ENCODE measurements at places on chromosomes 5 and 9.

GRCh38 chr5:171306166-171306565, 2.9 kb upstream of the TLX3 start:
- H3K27ac ChIP-seq: no peak overlapping the region
- H3K36me3 ChIP-seq: peaks cover 4% of the 10 kb centered on the region

GRCh38 chr5:39080168-39080567, 6.0 kb upstream of the RICTOR start:
- H3K36me3 ChIP-seq: no peaks in the 10 kb centered on the region
- peaks cover 12% of the 10 kb centered on the region for H3K4me1 ChIP-seq
- no peak for DNase-seq
- H3K27me3 ChIP-seq: peaks cover 1% of the 10 kb centered on the region
- no peak overlapping the region for H3K27ac ChIP-seq

- DNase-seq: no peak
- no peaks in the 10 kb centered on the region for H3K4me1 ChIP-seq
- no peaks in the 10 kb centered on the region for H3K36me3 ChIP-seq
- no peaks in the 10 kb centered on the region for H3K27me3 ChIP-seq
These were observed 248.7 kb downstream of the LURAP1L start for GRCh38 chr9:13023498-13023897.

GRCh38 chr9:107155244-107155817, 127.7 kb upstream of the RAD23B start:
- H3K27me3 ChIP-seq: peaks cover 14% of the 10 kb centered on the region
- H3K4me1 ChIP-seq: no peaks in the 10 kb centered on the region
- H3K36me3 ChIP-seq: no peaks in the 10 kb centered on the region
- H3K4me3 ChIP-seq: no peak overlapping the region
- H3K27ac ChIP-seq: no peak overlapping the region
- DNase-seq: no peak

DNA sequence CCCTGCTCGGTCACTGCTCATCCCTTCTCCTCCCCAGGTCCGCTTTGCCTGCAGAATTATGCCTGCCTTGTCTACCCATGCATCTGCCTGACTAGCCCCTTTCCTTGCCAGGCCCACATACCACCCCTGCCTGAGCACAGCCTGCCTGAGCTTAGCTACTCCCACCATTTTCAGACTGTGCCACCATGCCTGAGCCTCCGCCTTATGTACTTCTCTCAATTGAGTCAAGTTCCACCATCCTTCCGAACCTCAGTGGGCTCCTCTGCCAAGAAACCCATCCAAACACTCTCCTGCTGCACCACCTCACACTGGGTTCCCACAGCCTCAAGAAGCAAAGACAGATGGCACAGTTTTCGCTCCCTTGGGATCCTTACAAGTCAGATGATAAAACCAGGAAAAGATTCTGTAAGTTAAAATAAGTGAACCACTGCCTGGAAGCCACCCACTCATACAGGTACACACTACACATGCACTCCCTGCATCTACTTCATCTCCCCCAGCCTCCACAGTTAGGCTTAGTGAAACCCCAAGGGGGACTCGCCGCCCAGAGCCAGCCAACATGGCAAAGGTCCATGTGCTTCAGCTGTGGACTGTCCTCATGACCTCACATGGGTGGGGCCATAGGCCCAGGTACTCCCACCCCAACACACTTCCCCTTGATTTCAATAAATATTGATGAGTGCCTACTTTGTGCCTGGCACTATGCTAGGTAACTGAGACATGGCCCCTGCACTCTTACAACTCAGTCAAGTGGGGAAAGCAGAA, 23.1 kb downstream of the P4HA2 start:
- H3K27me3 ChIP-seq: peaks cover 6% of the 10 kb centered on the region
- H3K27ac ChIP-seq: no peak overlapping the region
- H3K36me3 ChIP-seq: no peaks in the 10 kb centered on the region
- no peak overlapping the region for H3K4me3 ChIP-seq
- DNase-seq: no peak

DNA sequence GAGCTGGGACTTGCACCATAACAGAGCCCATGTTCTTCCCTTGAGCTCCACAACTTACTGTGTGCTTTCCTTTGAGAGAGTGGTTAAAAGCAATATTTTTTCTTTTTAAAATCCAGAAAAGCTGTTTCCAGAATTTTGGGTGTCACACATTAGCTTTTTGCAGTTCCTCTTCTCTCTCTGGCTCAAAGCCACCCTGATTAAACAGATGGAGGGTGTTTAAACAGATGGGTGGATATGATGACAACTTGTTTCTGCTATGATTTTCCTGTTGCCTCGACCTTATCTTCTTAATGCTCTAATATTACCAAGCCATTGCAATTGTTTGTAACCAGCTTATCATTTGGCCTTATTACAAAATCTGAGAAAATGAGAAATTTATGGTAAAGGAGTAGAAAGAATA, 22.9 kb upstream of the CFAP95 start:
- H3K27ac ChIP-seq: no peak overlapping the region
- no peak overlapping the region for H3K4me3 ChIP-seq
- H3K27me3 ChIP-seq: peaks cover 4% of the 10 kb centered on the region
- DNase-seq: no peak
- no peaks in the 10 kb centered on the region for H3K36me3 ChIP-seq
- no peaks in the 10 kb centered on the region for H3K4me1 ChIP-seq

GRCh38 chr9:128062846-128063831, 4.0 kb downstream of the NAIF1 start:
- no peak for DNase-seq
- peak overlapping the region; percentile 56 for H3K4me3 ChIP-seq
- H3K27ac ChIP-seq: peak overlapping the region; percentile 18
- peaks cover 32% of the 10 kb centered on the region for H3K4me1 ChIP-seq
- H3K27me3 ChIP-seq: no peaks in the 10 kb centered on the region

DNA sequence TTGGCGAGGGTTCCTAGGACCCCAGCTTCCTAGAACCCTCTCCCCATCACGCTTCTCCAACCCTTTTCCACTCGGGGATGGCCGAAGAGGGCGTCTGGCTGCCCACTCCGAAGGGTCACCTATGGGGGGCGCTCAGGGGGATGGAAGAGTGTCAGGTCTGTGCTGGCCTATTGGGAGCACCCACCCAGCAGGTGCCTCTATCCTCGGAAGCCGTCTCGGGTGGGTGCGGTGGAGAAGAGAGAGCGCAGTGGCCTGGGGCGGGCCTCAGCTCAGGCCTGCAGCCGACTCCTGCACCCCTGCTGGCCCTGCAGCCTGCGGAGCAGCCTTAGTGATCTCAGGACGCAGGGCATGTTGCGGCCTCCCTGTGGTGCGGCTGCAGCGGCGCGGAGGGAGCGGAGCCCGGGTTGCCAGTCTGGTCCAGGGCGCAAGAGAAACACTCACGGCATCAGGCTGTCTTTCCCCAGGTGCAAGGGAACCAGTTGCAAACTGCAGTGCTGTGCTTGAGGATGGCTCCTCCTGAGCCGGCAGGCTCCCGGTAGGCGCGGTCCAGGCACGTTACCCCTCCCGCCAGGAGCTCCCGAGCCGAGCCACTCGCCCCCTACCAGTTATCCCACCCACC, 1.5 kb upstream of the IRX2 start:
- H3K4me3 ChIP-seq: no peak overlapping the region
- H3K36me3 ChIP-seq: peaks cover 4% of the 10 kb centered on the region
- no peak for DNase-seq
- H3K27me3 ChIP-seq: peaks cover 15% of the 10 kb centered on the region

DNA sequence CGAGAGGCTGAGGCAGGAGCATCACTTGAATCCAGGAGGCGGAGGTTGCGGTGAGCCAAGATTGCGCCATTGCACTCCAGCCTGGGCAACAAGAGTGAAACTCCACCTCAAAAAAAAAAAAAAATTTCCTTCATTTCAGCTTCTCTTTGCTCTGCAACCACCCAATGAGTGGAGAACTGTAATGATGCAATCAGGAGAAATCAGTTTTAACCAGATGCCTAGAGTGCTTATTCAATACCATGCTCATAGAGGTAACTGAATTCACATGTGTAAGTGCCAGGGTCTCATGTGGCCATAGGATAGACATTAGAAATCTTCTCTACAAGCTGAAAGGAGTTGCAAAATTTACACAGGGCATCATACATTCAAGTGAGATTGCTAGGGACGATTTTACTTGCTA, 70.6 kb downstream of the HMHB1 start:
- H3K27ac ChIP-seq: no peak overlapping the region
- peaks cover 3% of the 10 kb centered on the region for H3K27me3 ChIP-seq
- H3K36me3 ChIP-seq: no peaks in the 10 kb centered on the region
- H3K4me1 ChIP-seq: no peaks in the 10 kb centered on the region
- no peak for DNase-seq
- no peak overlapping the region for H3K4me3 ChIP-seq

DNA sequence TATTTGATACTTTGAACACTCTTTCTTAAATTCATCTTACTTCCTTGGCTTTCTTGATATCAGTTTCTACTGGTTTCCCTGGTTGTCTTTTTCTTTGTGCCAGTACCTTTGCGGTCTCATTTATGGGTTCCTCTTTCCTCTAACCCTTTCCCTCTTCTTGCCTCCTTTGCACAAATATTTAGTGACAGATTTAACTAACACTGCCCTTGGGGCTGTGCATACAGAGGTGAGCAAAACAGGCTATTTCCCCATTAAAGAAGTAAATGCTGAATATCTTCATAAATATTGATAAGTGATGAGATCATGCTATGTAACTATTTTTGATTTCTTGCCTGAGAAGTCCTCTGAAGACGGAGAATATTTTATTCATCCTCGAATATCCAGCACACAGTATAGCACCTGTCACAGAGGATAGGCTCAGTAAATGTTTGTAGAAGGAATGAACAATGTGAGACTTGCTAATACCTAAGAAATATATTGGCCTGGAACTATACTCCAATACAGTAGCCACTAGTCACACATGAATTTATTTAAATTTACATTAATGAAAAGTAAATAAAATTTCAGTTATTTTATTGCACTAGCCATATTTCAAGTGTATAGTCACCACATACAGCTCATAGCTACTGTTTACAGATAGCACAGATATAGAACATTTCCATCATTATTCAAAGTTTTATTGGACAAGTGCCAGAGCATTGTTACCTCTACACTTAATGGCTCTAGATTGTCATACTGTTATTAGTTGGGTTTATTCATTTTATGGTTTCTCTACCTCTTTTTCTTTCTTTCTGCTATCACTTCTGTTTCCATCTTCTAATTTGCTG, 90.4 kb downstream of the RIC1 start:
- H3K4me1 ChIP-seq: peaks cover 5% of the 10 kb centered on the region
- H3K36me3 ChIP-seq: peaks cover 39% of the 10 kb centered on the region
- peak overlapping the region; percentile 43 for H3K27ac ChIP-seq

DNA sequence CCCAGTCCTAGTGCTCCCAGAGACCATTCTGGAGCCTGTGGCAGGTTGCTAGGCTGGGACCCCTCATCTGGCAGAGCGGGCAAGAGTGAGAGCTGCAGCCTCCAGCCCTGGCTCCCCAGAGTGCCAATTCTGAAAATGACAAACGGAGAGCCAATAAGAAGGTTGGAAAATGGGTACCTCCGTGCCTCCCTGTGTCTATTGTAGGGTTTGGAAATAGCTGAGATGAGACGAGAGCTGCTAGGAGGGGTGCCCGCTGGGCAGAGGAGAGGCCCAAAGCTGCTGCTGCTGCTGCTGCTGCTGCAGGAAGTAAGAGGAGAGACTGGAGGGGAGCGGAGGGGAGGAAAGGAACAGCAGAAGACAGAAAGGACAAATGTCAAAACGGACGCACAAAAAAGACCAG, 36.0 kb upstream of the FUBP3 start:
- no peak overlapping the region for H3K4me3 ChIP-seq
- H3K4me1 ChIP-seq: peaks cover 3% of the 10 kb centered on the region
- no peak overlapping the region for H3K27ac ChIP-seq
- DNase-seq: no peak
- peaks cover 25% of the 10 kb centered on the region for H3K27me3 ChIP-seq

DNA sequence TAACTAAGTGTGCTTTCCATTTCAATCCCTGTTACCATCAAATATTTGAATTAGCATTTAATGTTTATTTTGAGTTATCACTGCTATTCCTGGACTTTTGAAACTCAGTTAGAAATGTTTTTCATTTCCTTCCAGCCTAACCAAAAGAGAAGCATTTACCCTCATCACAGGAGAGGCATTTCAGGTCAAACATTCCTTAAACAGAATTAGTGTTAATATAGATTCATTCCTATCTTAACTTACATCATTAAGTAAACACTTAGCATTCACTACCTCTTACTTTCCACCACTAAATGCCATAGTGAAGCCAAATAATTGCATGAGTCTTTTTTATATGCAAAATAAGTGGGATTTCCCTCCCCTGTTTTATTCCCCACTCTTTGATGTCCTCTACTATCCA, 136.6 kb upstream of the OR13F1 start:
- no peaks in the 10 kb centered on the region for H3K4me1 ChIP-seq
- H3K27ac ChIP-seq: no peak overlapping the region
- H3K36me3 ChIP-seq: no peaks in the 10 kb centered on the region
- no peaks in the 10 kb centered on the region for H3K27me3 ChIP-seq
- no peak for DNase-seq

GRCh38 chr5:32679218-32679617, 31.9 kb upstream of the NPR3 start:
- no peak for DNase-seq
- H3K27me3 ChIP-seq: peaks cover 2% of the 10 kb centered on the region
- no peaks in the 10 kb centered on the region for H3K4me1 ChIP-seq
- H3K36me3 ChIP-seq: peaks cover 4% of the 10 kb centered on the region
- H3K27ac ChIP-seq: no peak overlapping the region

- no peak for DNase-seq
- peaks cover 19% of the 10 kb centered on the region for H3K4me1 ChIP-seq
- H3K27ac ChIP-seq: no peak overlapping the region
- no peaks in the 10 kb centered on the region for H3K27me3 ChIP-seq
- H3K4me3 ChIP-seq: no peak overlapping the region
These were observed 5.8 kb upstream of the JAK2 start for GRCh38 chr9:4979239-4979638.

GRCh38 chr5:82265047-82265446, 13.1 kb downstream of the RPS23 start:
- H3K4me3 ChIP-seq: no peak overlapping the region
- H3K27ac ChIP-seq: no peak overlapping the region
- no peaks in the 10 kb centered on the region for H3K27me3 ChIP-seq
- H3K36me3 ChIP-seq: peaks cover 6% of the 10 kb centered on the region
- no peaks in the 10 kb centered on the region for H3K4me1 ChIP-seq
- no peak for DNase-seq

- no peak overlapping the region for H3K4me3 ChIP-seq
- no peaks in the 10 kb centered on the region for H3K27me3 ChIP-seq
- H3K4me1 ChIP-seq: peaks cover 24% of the 10 kb centered on the region
- no peak for DNase-seq
- peaks cover 24% of the 10 kb centered on the region for H3K36me3 ChIP-seq
- H3K27ac ChIP-seq: peak overlapping the region; percentile 5
These were observed 102.2 kb downstream of the MEF2C start for GRCh38 chr5:88780736-88781135.

- H3K27ac ChIP-seq: no peak overlapping the region
- no peak for DNase-seq
- H3K27me3 ChIP-seq: peaks cover 5% of the 10 kb centered on the region
- H3K4me1 ChIP-seq: no peaks in the 10 kb centered on the region
- H3K4me3 ChIP-seq: no peak overlapping the region
- no peaks in the 10 kb centered on the region for H3K36me3 ChIP-seq
These were observed 440.4 kb downstream of the DMRT2 start for GRCh38 chr9:1490341-1491232.

GRCh38 chr9:130497139-130497538, 52.4 kb downstream of the ASS1 start:
- peaks cover 11% of the 10 kb centered on the region for H3K27me3 ChIP-seq
- peaks cover 3% of the 10 kb centered on the region for H3K36me3 ChIP-seq

- H3K36me3 ChIP-seq: peaks cover 2% of the 10 kb centered on the region
- peaks cover 3% of the 10 kb centered on the region for H3K27me3 ChIP-seq
- H3K4me3 ChIP-seq: no peak overlapping the region
- H3K4me1 ChIP-seq: peaks cover 9% of the 10 kb centered on the region
These were observed 116.8 kb upstream of the TBC1D2 start for GRCh38 chr9:98372077-98372836.

- peaks cover 24% of the 10 kb centered on the region for H3K27me3 ChIP-seq
- no peak overlapping the region for H3K4me3 ChIP-seq
- H3K4me1 ChIP-seq: peaks cover 6% of the 10 kb centered on the region
- H3K27ac ChIP-seq: no peak overlapping the region
- H3K36me3 ChIP-seq: no peaks in the 10 kb centered on the region
These were observed 26.4 kb downstream of the FOXD1 start for GRCh38 chr5:73422164-73422563.

Measured in memory B cell (primary cell).